ENCODE measurements at places on chromosomes 4 and X.

DNA sequence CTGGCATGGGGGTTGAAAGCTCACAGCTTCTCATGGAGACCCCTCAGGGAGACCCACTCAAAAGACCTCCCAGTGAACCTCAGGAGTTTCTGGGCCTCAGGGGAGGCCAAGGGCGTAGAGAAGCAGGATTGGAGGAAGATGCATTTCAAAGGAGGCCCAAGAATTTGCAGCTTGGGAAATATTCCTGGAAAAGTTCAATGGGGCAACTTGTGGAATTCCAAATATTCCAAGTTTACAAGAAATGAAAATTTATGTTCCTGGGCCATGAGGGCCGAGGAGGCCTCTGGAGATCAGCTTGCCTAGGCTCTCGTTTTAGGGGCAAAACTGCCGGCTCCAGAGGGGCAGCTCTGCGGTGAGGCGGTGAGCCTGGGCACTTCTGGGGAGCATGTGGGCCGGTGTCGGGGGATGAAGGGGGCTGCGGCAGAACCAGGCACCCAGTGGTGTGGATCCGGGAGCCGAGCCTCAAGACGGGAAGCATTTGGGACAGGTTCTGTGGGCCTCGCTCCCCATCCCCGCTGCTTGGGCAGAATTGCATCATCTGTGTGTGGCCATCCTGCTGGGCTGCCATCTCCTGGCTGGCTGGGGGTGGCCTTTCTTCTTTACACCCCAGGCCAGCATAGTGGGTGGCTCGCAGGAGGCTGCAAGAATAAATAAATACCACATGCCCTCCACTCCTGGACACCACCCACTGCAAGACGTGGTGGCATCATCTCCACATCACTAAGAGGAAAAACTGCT, 54.6 kb upstream of the GPR78 start:
- DNase-seq = no peak

GRCh38 chr4:57154191-57154590, 44.0 kb upstream of the IGFBP7 start:
- DNase-seq = no peak

- no peak for DNase-seq
Measured at GRCh38 chr4:42425146-42426065, 28.1 kb downstream of the SHISA3 start.

DNA sequence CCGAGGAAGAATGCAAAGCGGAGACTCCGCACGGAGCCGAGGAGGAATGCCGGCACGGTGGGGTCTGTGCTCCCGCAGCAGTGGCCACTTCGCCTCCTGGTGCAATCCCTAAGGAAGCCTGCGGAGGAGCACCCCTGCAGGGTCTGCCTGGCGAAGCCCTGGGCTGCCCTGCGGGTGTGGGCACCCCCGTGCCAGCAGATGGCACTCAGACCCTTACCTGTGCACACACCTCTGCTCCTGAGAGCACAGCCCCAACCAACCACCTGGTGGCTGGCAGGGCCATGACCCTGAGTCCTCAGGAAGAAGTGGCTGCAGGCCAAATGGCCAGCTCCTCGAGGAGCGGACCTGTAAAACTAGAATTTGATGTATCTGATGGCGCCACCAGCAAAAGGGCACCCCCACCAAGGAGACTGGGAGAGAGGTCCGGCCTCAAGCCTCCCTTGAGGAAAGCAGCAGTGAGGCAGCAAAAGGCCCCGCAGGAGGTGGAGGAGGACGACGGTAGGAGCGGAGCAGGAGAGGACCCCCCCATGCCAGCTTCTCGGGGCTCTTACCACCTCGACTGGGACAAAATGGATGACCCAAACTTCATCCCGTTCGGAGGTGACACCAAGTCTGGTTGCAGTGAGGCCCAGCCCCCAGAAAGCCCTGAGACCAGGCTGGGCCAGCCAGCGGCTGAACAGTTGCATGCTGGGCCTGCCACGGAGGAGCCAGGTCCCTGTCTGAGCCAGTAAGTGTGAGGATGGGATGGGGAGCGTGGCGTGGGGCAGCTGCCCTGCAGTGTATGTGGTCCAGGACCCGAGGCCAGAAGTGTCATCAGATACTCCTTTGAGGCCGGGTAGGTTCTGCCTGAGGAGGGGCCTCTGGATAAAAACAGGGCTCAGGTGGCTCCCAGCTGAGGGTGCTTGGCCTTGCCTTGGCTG, 7.0 kb downstream of the TACC3 start:
- DNase-seq = no peak

- no peak for DNase-seq
Measured at GRCh38 chr4:185920171-185920570, 108.2 kb upstream of the SORBS2 start.

DNA sequence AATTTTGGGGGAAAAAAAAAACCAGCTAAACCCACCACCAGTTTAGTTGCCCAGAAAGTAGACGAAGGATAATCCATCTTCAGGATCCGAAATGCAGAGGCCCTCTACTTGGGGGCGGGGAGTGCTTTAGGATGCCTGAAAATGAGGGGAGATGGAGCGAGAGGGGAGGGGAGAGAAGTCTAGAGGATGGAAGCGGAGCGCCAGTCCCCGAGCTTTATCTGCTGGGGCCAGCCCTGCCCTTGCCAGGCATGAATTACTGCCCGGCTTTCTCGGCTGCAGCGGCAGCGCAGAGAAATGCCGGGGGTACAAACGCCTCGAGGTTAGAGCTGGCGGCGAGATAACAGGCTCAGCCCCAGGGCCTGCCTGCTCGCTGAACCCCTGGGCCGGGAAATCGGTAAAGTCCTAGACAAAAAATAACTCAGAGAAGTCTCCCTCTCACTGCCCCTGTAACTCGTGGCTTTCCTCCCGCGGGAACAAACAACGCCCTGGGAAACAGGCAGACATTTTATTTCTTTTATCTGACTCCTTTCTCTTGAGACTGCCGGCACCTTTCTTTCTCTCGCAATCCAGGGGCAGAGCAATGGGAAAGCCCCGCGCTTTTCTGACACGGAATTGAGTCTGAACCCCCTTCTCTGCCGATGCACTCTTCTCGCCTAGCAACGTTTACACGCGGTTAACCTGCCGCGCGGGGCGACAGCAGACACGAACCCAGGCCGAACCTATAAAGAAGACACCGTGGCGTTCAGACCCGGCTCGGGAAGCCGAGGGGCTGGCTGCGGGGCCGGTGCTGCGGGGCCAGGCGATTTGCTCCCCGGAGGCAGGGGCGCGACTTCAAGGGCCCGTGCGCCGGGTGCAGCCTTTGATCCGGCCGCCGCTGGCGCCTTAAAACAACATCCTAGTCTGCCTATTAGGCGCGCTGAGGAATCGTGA, 3.1 kb upstream of the MSX1 start:
- DNase-seq = peak; percentile 74

DNA sequence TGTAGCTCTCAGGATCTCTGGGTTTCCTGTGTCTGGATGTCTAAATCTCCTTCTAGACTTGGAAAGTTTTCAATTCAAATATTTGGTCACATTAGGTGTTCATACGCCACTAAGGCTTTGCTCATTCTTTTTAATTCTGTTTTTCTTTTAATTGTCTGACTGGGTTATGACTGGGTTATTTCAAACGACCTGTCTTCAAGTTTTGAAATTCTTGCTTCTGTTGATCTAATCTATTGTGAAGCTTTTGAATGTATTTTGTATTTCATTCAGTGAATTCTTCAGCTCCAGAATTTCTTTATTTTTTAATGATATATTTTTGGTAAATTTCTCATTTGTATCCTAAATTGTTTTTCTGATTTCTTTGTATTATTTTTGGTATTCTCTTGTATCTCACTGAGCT, 81.0 kb upstream of the PCDH10 start:
- DNase-seq = no peak

GRCh38 chrX:123357941-123358340, 173.9 kb downstream of the GRIA3 start:
- no peak for DNase-seq

DNA sequence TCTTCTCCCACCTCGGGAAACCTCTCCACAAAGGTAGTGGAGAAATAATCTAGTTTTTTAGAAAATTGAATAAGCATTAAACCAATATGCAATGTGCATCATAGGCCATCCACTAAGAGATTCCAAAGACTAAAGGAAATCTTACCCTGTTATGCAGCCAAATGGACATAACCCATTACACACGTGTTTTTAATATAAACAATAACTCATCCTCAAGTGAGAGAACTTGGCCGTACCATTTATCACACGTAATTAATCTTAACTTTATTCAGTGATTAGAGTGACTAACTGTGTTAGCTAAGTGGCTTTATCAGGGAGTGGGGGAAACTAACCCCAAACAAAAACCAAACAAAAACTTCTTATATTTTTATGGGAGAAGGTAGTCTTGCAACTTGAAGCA, 57.8 kb downstream of the AFM start:
- DNase-seq = no peak

- no peak for DNase-seq
Measured at GRCh38 chr4:152478461-152479237, 57.2 kb downstream of the FBXW7 start.

All from NCI-H1092 treated with DMSO at 0.1 percent for 48 hours (cell line).